ENCODE measurements at places on chromosomes 1 and 21.

DNA sequence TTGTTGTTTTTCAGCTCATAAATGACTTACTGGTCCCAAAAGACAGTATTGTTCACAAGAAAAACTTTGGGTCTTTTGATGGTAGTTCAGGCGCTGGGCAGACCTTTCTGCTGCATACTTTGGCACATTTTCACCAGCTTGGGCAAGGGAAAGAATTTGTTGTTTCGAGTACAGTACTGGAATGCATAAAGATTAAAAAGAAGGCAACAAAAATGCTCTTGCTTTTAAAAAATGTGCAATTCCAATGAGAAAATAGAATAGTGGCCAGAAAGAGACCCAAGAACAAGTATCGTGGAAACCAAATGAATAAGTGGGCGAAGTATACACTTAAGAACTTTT is 56.0 kb downstream of the CLIC6 start:
- no peak for DNase-seq

- no peak for DNase-seq
Measured at GRCh38 chr1:184615301-184615700, 139.4 kb downstream of the EDEM3 start.

DNA sequence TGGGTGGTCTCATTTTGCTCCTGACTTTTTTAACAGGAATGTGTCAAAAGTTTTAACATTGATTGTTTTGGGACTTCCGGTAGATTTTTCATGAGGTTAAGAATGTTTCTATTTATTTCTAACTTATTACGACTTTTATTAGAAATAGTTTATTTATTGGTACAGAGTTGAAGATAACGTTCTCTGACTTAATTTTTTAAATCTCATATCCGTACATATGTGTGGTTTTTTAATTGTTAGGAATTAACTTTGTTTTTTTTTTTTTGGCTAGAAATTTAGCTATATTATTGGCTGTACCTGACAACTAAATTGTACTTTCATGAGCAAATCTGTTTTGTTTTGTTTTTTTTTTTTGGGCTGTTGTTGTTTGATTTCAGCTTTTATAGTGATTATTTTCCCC is 32.0 kb downstream of the RNF2 start:
- DNase-seq = no peak

GRCh38 chr21:26782747-26783146 is 62.5 kb downstream of the ADAMTS1 start:
- DNase-seq = no peak

DNA sequence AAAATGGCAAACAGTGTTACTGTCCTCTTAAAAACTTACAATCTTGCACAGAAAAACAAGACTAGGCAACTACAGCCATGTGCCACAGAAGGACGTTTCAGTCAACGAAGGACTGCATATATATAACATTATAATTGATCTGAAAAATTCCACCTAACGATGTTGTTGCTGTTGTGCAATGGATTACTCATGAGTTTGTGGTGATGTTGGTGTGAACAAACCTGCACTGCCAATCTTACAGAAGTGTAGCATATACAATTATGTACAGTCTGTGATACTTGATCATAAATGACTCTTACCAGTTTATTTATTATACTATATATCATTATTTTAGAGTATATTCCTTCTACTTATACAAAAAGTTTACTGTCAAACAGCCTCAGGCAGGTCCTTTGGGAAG is 6.8 kb upstream of the VAMP4 start:
- DNase-seq = no peak

GRCh38 chr1:203547771-203548421 is 53.9 kb downstream of the OPTC start:
- no peak for DNase-seq

- no peak for DNase-seq
Measured at GRCh38 chr1:64839261-64839660, 94.4 kb downstream of the RAVER2 start.

- DNase-seq = no peak
Measured at GRCh38 chr1:201218409-201218808, 27.8 kb downstream of the IGFN1 start.

DNA sequence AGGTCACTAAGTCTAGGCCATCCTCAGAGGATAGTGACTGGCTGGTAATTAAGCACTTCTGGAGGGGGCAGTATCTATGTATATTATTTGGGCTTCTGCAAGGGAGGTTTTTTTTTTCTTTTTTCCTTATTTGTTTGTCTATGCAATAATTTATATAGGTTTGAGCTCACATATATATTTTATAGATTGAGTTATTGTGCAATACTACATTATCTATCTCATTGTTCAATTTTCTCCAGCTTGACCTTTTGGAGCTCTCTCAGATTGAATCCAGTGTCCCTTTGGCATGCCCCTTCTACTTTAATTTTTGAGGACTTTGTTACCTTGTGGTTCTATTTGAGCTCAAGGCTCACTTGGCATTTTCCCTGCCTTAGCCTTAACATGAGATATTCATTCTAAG is 852.1 kb downstream of the KCNT2 start:
- no peak for DNase-seq

DNA sequence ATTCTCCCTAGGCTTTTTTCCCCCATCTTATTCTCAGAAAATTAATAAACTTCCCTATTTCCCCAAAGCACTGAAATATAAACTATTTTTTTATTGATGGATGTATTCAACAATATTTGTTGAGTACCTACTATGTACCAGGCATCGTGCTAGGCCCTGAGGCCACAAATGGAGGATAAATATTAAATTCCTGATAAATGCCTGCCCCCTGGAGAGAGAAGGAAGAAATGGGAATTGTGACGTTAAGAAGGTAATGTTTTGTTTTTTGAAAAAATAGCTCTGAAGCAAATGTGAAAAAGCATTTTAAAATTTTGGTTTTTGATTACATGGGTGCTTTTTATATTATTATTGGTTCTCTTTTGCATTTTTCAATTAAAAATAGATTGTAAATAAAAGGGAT is 60.5 kb upstream of the DPT start:
- DNase-seq = no peak

- no peak for DNase-seq
Measured at GRCh38 chr1:226558036-226558650, 9.6 kb downstream of the STUM start.

- no peak for DNase-seq
Measured at GRCh38 chr1:78591971-78592370, 28.3 kb upstream of the IFI44L start.

- DNase-seq = no peak
Measured at GRCh38 chr1:28301368-28302174, 27.3 kb upstream of the MED18 start.

DNA sequence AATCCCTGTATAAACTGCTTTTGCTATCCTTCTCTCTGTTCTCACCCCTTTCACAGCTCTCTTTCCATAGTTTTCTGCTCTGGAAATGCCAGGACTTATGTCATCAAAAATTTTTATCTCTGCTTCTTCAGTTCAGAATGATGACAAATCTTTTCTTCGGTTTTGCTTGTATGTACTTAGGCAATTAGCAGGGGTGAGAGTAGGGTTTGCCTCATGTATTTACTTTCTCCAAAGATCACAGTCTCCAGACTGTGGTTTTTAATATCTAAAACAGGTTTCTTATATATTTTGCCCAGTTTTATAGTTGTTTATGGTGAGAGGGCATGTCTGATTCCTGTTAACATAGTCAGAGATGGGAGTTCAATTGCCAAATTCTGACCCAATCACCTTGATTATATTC is 235.4 kb upstream of the LYPLAL1 start:
- DNase-seq = no peak

GRCh38 chr1:234913278-234913649 is 215.4 kb downstream of the TOMM20 start:
- DNase-seq = no peak

- no peak for DNase-seq
Measured at GRCh38 chr1:21871943-21872342, 59.9 kb downstream of the LDLRAD2 start.

Measured in caudate nucleus (tissue), 63 donors.